ENCODE measurements at places on chromosomes 13 and 19.

GRCh38 chr13:114145256-114145655, 12.8 kb upstream of the RASA3 start:
- no peak for DNase-seq

- no peak for DNase-seq
These were observed 4.3 kb upstream of the IFNL2 start for GRCh38 chr19:39263912-39264305.

GRCh38 chr19:38640368-38640767, 7.1 kb upstream of the ACTN4 start:
- no peak for DNase-seq

- DNase-seq: no peak
These were observed 2.4 kb upstream of the SIX5 start for GRCh38 chr19:45771311-45771933.

- no peak for DNase-seq
These were observed 75.2 kb upstream of the C13orf46 start for GRCh38 chr13:114049026-114049425.

GRCh38 chr13:27967736-27968315, 1.3 kb downstream of the CDX2 start:
- no peak for DNase-seq

DNA sequence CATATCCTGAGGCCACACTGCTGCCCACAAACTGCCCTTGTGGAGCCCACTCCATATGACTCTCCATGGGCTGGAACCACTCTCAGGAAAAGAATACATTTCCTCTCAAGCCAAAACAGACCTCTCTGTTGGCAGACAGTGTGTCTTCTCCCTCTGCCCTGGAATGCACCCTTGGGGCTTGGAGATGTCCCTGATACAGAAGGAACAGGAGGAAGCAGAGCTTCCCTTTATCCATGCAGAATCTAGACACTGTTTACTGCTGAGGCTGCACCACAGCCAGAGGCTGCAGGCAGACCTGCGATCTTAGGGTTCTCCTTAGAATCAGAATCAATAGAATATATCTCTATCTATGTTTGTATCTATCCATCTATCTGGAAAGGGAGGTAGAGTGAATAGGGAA, 26.8 kb upstream of the CYP4F8 start:
- no peak for DNase-seq

DNA sequence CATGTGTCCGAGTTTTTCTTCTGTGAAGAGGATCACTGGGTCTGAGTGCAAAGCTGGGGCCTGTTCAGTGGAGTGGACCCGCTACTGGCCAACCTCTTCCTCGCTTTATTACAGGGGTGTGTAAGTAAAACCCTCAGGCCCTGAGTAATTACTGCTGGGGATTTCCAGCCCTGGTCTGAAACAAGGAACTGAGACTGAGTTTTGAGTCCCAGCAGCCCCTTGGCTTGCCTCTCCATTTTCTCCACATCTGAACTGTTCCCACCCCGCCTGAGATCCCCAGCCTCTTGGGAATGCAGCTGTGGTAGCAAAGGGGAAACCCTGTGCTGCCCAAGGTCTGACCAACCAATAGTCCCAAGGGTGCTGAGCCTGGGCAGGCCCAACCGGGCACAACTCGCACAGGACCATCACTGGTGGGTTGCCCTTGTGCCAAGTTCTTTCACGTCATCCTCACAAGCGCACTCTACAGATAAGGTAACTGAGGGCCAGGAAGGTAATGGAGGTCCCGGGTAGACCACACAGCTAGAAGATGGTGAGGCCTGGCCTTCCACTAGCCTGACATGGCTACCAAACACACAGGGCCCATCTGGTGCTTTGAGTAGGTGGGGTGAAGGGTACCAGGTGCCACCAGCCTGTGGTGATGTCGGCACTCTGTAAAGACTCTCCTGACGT, 13.7 kb upstream of the SLC35E1 start:
- no peak for DNase-seq

DNA sequence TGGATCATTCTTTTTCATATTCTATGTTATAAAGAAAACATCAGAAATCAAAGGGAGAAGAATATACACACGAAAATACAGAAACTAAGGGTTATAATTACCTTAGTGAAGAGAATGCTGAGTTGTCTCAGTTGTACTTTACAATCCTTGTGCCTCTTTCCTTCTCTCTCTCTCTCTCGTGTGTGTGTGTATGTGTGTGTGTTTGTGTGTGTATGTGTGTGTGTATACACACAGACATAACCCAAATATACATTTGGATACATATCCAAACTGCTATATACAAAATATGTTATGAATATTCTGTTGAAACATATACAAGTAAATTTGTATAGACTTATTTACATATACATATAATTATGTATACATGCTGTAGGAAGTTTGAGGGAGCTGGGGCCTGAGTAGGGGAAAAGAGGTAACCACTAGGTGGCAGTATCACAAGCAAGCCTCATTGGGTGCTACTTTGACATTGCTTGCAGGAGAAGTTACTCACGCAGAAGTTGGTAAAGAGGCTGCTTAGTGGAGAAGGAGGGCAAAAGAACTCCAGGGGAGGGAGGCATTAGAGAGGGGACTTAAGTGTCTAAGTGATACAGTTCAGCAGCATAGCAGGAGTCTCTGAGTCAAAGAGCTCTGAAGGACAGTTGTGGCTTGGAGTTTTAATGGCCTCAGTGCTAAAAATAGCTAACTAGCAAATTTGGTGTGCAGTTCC, 465.1 kb upstream of the PCDH20 start:
- DNase-seq: no peak

GRCh38 chr19:3403489-3404323, 37.3 kb downstream of the NFIC start:
- DNase-seq: no peak

GRCh38 chr19:7751157-7751783, 3.9 kb upstream of the CD209 start:
- DNase-seq: no peak

DNA sequence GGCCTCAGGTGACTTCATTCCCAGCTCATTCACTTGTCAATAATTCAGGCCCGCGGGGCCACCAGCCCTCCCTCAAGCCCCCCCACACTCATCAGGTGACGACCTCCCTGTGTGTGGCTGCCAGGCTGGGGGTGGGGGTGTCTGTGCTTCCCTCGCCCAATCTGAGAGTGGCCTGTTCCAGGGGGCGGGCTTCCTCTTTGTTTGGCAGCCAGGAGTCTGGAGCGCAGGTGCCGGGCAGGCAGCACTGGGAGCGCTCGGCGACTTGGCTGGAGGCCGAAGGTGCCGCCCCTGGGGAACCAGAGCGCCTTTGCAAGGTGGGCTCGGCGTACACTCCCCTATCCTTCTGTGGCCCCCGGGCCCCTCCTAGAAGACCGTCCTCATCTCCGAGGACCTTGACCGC, 5.4 kb upstream of the ZNF98 start:
- DNase-seq: no peak

- no peak for DNase-seq
These were observed 13.2 kb upstream of the CRTC1 start for GRCh38 chr19:18670312-18670711.

- no peak for DNase-seq
These were observed 9.8 kb downstream of the LILRB2 start for GRCh38 chr19:54271106-54271505.

DNA sequence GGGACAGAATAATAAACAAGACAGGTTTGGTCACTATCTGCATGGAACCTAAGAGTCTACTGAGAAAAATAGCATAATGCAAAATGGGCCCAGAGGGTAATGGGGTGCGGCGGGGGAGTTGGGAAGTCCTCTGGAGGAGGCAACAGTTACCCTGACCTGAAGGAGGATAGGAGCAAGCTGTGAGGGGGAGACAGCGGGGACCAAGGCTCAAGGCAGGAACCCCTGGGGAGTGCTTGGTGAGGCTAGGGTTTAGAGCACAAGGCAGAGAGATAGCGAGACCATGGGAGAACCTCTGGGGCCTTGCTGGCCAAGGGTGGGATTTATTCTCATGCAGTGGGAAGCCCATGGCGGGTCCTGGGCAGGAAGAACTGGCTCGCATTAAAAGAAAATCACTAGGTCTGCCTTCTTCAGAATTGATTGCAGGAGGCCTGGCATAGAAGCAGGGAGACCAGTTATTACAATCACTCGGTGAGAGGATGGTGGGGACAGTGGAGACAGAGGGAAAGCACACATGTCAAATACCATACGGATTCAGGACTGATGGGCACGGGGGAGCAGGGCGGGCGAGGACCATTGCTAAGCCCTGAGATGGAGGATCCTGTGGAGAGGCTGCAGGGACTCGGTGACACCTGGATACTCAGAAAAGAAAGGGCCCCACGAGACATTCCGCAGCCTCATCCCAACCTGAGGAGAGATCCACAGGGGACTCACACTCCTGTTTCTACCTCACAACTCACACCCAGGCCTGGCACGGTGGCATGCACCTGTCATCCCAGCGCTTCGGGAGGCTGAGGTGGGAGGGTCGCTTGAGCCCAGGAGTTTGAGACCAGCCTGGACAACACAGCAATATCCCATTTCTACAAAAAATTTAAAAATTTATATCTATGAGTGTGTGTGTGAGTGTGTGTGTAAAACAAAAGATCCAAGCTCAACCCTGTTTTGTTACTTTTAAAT, 110.4 kb downstream of the URI1 start:
- no peak for DNase-seq

DNA sequence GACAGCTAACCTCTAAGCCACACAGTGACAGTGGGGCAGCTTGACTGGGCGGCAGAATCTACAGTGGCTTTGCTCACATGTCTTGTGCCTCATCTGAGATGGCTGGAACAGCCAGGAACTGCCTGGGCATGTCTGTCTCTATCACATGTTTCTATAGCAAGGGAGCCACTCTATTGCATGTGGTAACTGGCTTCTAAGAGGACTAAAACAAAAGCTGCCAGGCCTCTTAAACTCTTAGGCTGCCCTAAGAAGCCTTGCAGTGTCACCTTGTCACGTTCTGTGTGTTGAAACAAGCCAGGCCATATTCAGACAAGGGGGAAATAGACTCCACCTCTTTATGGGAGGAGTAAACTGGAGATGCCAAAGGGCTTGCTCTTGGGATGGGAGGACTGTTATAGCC, 122.9 kb upstream of the MAB21L1 start:
- DNase-seq: no peak

GRCh38 chr19:10432736-10433130, 12.4 kb downstream of the PDE4A start:
- DNase-seq: no peak

DNA sequence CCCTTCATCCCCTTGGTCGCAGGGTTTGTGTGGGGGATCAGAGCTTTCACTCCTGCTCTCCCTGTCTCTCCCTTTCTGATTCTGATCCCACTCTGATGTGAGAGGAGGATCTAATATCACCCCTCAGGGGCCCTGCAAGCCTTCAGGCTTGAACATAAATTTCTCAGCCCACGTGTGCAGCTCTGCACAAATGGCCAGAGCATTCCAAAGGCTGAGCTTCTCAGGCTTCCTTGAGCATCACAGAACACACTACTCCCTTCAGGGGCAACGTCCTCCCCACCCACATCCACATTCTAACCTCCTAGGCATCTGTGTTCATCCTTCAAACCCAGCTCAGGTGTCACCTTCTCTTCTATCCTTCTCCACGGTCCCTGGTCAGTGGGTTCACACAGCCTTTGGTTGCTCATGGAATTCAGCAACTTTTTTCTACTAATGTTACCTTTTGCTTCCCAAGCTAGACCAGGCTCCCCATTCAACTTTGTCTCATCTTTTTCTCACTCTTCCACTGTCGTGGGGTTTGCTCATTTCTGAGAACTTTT, 24.4 kb upstream of the DOCK9 start:
- DNase-seq: no peak

DNA sequence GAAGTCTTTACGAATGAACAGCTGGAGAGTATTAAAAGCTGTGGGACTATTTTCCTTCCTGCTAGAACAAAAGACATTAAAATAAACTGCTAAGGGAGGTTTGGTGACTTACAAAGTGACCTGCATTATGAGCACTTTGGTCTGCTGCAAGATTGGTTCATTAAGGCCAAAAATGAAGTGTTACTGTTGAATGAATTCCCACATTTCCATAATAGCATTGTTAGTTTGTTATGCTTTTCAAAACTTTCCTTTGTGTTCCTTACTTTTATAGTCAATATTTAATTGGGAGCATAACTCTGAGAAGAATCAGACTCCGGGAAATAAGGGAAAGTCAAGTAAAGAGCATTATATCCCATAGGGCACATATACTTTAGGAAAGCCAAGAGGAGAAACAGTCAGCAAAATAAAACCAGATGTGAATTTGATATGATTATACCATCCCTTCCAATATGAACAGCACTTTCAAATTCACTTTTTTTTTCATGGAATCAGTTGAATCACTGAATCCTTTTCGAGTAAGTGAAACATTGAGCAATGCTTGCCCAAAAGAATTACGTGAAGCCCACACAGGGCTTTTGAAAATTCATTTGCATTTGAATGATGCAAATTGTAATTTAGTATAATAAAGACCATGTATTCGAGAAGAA, 112.6 kb downstream of the KCTD12 start:
- no peak for DNase-seq

DNA sequence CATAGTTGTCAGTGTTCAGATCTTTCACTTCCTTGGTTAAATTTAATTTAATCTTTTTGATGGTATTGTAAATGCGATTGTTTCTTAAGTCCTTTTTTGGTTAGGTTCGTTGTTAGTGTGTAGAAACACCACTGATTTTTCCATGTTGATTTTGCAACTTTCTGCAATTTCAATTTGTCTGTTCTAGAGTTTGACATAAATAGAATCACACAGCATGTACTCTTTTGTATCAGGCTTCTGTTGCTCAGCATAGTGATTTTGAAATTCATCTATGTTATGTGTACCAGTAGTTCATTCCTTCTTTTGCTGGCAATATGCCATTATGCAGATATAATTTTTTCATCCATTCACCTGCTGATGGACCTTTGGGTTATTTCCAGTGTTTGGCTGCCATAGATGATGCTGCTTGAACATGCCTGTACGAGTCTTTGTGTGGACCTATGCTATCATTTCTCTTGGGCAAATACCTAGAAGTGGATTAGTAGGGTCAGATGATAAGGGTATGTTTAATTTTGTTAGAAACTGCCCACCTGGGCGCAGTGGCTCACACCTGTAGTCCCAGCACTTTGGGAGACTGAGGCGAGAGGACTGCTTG, 33.1 kb downstream of the BICRA start:
- DNase-seq: no peak

DNA sequence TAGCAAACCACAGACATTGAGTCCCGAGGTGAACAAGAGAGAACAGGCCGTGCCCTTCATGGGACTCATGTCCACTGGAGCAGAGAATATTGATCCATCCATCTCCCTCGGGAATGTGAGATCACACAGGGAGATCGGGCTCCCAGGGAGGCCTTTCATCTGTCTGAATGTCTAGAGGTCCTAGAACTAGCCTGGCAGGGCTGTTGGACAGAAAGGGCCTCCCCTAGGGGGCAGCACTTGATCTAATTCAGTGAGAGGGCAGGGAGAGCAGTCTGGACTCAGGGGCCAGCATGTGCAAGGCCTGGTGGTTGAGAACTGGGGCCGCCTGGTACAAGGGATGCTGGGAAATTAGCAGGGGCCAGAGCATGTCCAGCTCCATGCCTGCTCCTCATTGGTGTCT, 4.3 kb downstream of the RUVBL2 start:
- no peak for DNase-seq

DNA sequence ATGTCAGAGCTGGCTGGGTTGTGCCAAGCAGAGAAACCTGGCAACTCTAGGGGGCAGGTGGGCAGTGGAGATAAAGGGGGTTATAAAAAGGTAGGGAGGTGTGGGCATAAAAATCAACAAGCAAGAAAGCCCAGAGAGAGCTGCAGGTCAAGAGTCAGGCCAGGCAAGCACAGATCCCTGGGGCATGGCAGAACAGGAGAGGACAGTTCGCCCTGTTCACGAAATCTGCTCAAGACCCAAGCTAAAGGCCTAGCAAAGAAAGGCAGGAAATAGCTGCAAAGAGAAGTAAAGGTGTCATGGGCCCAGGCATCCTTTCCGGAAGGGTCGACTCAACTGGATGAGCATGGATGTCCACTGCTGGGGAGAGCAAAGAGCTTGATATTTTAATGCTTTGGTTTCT, 3.4 kb downstream of the MBNL2 start:
- DNase-seq: no peak

All from stimulated activated CD8-positive, alpha-beta memory T cell treated with anti-CD3 and anti-CD28 coated beads, Interleukin-4, amount 100 ng/mL, for 1 hour (primary cell).